M059J (cell line): ENCODE measurements at places on chromosomes 4 and X. TPM values are rescaled to one million over a fixed set of nuclear protein-coding genes. Genes with fewer than 3 reads are reported as not detected.

- no peak for DNase-seq
Observed at GRCh38 chr4:21554500-21554899, 394.1 kb downstream of the KCNIP4 start.

DNA sequence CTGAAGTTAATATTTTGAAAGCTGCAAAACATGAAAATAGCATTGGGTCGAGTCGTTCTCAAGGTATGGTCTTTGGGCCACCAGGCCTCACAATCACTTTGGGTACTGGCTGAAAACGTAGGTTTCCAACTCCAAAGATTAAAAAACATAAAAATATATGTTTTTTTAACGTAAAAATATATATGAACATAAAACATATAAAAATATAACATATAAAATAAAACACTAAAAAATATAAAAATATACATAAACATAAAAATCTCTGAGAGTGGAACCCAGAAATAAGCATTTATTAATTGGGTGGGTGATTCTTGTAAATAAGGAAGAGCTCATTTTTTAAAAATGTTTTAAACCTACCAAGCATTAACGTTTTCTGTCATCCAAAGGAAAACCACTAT, 666 bp upstream of the PDS5A start:
- no peak for DNase-seq

GRCh38 chr4:152224223-152224622, 311.7 kb downstream of the FBXW7 start:
- DNase-seq = no peak

DNA sequence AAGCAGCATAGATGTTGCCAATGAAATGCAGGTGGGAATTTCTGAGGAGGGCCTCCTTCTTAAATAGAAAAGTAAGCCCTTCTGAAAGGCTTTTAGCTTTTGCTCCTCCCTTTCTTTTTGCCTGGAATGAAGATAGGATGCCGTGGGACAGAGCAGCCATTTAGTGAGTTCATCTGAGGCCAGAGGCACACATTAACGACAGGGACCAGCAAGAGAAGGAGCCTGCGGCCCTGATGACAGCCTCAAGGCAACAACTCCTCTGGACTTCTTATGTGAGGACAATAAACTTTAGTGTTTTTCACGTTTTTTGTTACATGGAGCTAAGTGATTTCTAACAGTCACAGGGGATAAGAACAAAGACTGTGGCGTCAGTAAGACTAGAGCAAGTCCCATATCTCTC, 1.1 kb upstream of the BDH2 start:
- no peak for DNase-seq

DNA sequence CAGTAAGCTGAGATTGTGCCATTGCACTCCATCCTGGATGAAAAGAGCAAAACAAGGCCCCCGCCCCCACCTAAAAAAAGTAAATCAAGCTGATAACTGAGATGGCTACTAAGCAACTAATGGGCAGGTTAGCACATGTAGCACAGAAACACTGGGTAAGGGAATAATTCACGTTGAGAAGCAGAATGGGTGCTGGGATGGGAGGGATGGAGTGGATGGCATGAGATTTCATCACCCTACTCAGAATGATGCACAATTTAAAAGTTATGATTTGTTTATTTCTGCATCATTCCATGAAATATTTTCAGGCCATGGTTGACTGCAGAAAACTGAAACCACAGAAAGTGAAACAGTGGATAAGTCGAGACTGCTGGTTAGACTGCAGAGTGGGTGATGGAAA, 224.0 kb downstream of the ARAP2 start:
- DNase-seq = no peak

DNA sequence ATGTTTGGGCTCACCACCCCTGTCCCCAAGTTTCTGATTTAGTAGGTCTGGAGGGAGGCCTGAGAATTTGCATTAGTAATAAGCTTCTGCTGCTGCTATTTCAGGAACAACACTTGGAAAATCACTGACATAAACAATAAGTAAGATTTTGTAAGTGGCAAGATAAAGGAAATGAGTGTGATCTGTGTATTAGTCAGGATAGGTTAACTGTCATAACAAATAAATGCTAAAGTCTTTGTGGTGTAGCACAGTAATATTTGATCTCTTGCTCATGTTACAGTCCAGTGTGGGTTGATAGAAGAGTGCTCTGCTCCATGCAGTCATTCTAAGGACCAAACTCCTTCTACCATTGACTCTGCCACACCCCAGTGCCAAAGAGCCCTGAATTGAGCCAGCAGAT, 67.0 kb downstream of the NHS start:
- peak; percentile 82 for DNase-seq

GRCh38 chr4:86184901-86185285, 175.0 kb downstream of the MAPK10 start:
- DNase-seq = no peak

GRCh38 chr4:35506161-35506560, 738.2 kb downstream of the ARAP2 start:
- DNase-seq = no peak

DNA sequence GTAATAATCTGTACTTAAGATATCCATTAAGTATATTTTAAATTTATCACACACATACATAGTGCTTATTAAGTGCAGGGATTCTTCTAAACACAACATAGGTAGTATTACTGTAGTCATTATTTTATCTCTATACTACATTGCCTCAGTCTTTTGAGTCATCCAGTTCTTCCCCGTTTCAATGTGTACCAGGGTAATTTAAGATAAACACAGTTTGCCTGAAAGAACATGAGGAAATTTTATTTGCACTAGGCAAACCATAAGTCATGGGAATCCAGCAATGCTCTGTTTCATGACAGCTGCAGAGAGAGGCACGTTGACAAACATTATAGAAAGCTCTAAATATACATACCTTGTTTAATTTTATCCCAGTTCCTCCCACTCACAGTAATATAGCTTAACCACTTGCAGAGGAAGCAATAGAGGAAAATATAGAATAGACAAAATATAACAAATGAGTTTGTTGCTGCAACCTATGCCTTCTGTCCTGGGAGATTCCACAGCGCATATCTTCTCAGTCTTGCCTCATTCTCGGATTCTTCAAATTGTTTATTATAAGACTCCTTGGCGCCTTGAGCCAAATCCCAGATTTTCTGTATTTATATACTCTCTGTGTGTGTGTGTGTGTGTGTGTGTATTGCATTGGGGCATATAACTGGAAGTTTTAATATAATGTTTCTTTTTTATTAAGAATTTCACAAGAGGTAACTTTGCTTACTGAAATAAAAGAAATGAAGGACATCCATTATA, 258.6 kb downstream of the FAM133A start:
- no peak for DNase-seq

ZNF182 gene
- 4.1 and 5.7 TPM in 2 replicates for total RNA-seq

FAT1 gene
- 67.0 and 112 TPM in 2 replicates for total RNA-seq

NIPAL1 gene
- 3.3 and 4.6 TPM in 2 replicates for total RNA-seq

ALAS2 gene
- not detected in 2 replicates for total RNA-seq

DUSP9 gene
- 0.27 and 1.1 TPM in 2 replicates for total RNA-seq

CENPE gene
- 15.9 and 21.3 TPM in 2 replicates for total RNA-seq

SH3RF1 gene
- total RNA-seq = 5.0 and 7.9 TPM in 2 replicates

FAM236B gene
- not detected in 2 replicates for total RNA-seq

PAGE1 gene
- total RNA-seq = 1.1 and 1.6 TPM in 2 replicates
